ENCODE measurements at places on chromosomes 1 and 21.

DNA sequence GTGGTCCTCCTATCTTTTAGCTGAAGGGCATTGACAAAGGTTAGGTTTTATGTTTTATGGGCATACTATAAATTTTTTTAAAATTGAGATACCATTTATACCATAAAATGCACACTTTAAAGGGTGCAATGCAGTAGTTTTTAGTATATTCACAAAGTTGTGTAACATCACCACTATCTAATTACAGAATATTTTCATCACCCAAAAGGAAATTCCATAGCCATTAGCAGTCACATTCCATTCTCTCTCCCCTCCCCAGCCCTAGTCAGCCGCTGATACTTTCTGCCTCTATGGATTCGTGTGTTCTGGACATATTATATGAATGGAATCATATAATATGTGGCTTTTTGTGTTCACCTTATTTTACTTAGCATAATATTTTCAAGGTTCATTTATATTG, 135.8 kb upstream of the B3GALT2 start:
- no peak for DNase-seq

DNA sequence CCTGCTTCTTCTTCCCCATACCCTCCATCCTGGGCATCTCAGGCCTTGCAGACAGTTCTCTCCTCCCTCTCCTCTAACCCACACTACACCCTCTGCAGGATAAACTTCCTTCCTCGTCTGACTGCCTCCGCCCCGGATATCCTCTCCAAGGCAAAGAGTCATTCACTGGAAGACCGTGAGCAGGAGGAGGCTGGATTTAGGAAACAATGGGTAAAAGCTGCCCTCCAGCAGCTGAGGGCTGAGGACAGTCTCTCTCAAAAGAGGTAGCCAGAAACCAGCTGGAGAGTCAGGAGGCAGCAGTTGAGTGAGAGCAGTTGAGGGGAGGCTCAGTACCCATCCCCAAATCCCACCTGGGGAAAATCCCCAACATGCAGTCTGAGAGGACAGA, 1.4 kb downstream of the CSRP1 start:
- no peak for DNase-seq

- no peak for DNase-seq
Observed at GRCh38 chr1:42684139-42684538, 1.9 kb downstream of the YBX1 start.

DNA sequence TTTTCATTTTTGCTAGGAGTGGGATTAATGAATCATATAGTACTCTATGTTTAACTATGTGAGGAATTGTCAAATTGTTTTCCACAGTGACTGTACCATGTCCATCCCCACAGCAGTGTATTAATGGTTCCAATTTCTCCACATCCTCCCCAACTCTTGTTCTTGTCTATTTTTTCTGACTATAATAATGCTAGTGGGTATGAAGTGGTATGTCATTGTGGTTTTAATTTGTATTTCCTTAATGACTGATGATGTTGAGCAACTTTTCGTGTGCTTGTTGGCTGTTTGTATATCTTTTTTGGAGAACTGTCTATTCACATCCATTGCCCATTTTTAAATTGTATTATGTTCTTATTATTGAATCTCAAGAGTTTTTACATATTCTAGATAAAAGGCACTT, 10.0 kb upstream of the KPRP start:
- no peak for DNase-seq

- DNase-seq: no peak
Observed at GRCh38 chr1:11682799-11683198, 1.9 kb upstream of the MAD2L2 start.

GRCh38 chr1:151862604-151863003, 9.1 kb upstream of the THEM5 start:
- no peak for DNase-seq

DNA sequence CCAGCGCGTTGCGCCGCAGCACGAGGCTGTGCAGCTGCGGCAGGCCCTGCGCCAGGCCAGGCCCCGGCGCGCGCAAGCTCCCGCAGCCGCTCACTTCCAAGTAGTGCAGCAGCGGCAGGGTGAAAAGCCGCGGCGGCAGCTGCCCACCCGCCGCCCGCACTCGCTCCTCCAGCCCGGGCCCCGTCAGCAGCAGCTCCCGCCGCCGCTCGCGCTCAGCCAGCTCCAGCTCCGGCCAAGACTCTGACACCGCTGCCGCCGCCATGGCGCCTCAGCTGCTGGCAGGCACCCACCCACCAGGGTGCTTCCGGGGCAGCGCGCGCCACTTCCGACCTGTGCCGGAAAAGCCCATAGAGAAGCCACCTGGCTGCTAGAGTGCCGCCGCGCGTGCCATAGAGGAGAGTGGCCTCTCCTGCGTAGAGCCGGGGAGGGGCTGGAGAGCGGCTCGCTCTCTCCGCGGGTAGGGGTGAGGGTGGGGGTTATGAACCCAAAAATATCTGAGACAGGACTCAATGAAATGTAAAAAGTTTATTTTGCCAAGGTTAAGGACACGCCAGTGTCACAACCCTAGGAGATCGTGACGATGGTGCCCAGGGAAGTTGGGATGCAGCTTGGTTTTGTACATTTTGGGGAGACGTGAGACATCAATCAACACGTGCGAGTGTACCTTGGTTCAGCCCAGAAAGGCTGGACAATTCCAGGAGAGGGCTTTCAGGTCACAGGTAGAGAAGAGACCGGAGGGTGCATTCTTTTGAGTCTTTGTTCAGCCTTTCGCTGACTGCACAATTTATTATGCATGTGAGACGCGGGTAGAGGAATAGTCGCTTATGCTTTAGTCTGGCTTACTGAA, at the start of gene LRRC47:
Gene LRRC47, minus strand, starts transcription at position 284 of the 847 bp plus-strand sequence. Its CDS starts 22 bp downstream, at position 262.
- DNase-seq: peak; percentile 94

- DNase-seq: peak; percentile 59
Observed at GRCh38 chr1:41666981-41667631, 182.6 kb upstream of the EDN2 start.

DNA sequence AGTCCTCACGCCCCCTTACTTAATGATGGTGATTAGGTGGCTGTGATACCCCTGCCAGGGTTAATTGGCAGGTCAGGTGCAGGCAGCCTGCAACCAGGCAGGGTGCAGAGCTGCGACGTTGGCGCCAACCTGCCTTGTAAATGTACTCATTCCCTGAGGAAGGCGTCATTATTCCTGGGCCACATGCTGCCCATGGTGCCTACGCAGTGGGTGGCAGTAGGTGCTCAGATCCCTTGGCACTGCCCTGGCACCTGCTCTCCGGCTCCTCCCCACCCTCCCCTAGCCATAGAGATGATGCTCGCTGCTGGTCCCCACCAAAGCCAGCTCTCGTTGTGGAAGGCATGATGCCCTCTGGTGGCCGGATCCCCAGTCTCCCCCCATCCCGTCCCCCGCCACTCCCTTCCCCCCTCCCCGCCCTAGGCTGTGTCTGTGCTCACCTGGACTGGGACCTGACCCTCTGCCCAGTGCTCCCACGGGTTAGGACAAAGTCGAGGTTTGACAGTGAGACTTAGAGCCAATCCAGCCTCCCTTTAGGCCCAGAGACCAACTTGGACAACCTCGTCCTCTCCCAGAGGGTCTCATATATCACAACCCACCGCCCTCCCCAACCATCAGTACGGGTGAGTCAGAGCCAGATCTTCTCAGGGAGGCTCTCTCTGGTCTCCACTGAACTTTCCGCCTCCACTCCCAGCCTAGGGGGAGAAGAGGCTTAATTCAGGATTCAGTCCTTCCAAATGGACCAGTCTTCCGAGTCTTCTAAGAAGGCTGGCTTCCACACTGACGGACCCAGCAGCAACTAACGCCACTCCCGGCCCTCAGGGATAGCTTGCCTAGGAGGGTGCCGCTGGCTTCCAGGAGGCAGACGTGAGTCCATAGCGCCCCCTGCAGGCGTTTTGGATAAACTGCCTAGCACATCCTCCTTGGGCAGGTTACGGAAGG, 5.7 kb downstream of the KRTCAP2 start:
- DNase-seq: peak; percentile 83

- DNase-seq: no peak
Observed at GRCh38 chr21:38014298-38014697, 98.0 kb upstream of the KCNJ6 start.

DNA sequence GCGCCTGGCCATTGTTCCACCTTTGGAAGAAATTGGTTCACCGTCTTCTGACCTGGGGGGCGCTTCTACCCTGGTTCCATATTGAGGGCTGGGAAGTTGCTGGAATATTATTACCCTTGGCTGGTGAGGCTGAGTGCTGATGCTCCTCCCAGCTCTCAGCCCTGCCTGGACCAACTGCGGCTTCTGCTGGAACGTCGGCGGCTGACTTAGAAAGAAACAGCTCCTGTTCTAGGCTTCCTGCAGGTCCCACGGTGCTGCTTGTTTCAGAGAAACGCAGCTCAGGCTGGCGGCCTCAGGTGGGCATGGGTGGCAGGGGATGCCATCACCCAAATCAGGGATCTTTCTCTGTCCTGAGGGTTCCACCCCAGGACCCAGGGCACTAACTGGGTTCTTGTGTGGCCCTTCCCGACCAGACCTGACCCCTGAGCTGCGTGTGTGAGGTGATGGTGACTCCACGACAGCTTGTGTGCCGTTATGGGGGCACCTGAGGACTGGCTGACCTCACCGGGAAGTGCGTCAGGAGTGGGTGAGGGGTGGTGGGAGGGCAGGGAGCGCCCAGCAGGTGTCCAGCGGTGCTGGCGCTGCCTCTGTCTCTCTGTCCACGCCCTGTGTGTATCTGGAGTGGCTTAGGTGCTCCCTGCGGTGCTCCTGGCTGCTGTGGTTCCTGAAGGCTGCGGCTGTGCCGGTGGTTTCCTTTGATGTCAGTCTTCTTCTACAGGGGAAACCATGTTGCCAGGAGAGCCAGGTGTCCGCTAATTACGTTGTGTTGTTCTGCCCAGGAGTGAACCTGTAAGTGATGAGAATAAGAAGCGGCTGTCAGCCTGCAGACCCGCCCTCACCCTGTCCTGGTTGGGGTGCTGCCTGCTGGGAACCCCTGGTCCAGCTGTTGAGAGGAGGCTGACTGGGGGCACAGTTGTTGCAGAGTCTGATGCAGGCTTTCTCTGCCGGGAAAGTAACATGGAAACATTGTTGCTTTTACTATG, 8.9 kb downstream of the SKI start:
- DNase-seq: peak; percentile 41

- DNase-seq: no peak
Observed at GRCh38 chr1:62089570-62089969, 105.1 kb upstream of the L1TD1 start.

GRCh38 chr1:187513190-187513589, 684.4 kb downstream of the PLA2G4A start:
- no peak for DNase-seq

DNA sequence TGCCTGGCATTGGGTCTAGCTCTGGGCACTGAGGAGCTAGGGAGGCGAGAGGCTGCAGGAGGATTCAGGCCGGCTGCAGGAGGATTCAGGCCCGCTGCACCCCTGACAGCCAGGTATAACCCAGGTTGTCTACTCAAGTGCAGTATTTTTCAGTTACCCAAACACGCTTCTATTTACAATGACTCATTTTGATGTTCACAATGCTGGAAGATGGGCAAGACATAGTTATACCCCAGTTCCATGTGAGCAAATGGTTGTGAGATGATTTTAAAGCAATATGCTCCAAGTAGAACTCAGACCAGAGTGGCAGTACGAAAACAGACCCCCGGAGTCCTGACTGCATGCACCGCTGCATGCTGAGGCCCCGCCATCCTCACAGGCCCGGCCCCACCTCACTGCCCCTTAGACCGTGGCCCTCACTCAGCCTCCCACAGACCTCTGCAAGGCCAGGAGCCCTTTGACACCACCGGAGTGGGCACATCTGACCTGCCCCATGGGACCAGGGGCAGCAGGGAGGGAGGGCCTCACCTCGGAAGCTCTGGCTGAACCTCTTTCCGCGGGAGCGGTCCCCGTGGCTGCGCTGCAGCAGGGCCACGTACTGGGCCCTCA, 553 bp downstream of the LEFTY1 start:
- no peak for DNase-seq

DNA sequence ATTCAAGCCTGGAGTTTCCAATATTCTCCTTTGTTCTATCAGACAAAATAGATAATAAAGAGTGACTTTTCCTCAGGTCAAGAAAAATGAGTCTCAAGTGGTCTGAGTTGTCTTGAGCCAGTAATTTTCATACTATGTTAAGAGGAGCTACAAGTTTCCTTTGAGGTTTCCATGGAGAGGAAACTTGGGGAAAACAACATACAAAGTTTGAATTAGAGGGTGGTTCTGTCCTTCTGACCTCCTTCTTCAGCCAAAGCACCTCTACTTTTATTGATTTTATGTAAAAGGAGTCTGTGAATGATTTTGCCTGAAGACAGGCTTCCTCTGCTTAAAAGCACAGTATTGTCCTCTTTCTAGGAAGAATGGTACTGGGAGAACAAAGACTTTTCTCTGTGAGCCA, 497.2 kb upstream of the PKN2 start:
- DNase-seq: no peak

GRCh38 chr1:202810193-202810614, 550 bp upstream of the PCAT6 start:
- DNase-seq: no peak

DNA sequence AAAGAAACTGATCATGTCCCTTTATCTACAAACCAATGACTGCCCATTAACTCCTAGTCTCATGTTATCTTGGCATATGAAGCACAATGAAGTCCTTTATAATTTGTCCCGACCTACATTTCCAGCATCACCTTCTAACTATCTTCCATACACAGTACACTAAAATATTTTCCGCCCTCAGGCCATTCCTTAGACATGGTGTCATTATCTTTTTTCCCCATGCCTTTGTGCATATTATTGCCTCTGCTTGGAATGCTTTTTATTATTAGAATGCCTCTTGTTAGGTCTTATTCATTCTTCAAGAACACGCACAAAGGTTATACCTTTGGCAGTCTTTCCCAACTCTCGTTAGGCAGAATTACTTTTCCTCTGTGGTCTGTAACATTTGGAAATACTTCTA, 39.6 kb downstream of the ATG4C start:
- no peak for DNase-seq

GRCh38 chr1:47483651-47484050, 45.8 kb downstream of the FOXD2 start:
- no peak for DNase-seq

DNA sequence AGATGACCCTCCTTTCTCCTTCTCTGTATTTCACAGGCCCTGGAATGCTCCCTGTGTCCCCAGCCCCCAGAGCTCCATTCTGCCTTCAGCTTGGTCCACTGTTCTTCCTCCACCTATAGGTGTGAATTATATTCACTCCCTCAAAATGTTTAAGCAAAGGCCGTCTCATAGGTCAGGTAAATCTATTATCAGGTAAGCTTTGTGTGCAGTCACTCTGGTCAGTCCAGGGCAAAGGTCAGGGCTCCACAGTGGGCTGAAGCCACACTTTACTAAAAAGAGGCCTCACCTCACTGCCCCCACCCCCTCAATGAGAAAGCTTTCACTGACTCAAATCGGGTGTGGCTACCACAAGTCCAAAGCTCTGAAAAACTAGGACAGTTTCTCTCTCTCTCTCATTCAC, 65.9 kb downstream of the DNTTIP2 start:
- DNase-seq: no peak

DNA sequence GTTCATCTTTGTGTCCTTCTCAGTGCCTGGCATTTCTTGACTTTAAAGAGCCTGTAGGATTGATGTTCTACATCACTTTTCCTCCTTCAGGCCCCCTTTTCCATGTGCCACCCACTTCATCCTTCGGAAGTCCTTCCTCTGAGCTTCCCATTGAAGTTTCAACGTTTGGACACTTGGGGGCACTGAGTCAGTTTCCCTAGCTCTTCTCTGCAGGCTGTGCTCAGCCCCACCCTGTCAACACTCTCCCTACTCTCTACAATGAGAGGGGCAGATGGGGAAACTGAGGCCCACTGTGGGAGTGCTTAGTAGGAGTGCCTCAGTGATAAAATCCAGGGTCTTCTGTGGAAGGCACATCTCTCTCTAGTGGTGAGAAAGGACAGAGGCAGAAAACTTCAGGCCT, 11.9 kb downstream of the KCNJ10 start:
- no peak for DNase-seq
